BE2C (cell line): ENCODE measurements at places on chromosomes 16 and 17.

DNA sequence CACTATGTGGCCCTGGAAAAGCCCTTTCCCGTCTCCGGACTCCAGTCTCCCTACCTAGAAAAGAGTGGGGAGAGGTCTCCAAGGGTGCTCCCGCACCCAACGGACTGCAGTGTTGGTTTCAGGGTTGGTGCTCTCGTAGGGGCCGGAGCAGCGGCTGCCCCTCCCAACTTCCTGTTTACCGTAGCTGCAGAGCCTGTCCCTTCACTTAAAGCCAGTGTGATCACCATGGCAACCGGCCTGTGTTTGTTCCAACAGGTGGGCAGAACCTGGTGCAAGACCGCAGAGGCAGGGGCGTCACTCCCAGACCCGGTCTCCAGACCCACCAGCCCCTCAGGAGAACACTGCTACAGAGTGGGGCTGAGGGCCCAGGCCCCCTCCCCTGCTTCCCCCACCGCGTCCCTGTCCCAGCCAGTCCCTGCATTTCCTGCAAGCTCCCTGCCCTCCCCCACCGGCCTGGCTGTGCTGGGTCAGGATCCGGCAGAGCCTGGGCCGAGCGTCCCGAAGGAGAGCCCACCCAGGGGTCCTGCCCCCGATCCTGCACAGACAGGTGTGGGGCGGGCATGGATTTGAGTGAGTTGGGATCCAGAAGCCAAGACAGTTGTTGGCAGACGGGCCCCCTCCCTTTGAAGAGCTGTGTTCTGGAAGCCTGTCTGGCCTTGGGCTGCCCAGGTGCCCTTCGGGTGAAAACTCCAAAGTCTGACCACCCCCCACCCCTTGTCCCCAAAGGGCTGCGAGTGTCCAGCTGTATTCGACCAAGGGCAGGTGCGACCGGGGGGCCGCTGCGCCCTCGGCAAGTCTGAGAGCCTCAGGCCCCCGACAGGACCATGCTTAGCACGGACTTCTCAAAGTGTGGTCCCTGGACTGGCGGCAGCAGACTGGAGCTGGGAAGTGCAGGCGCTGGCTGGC lies 1.5 kb upstream of the BAIAP3 start:
- peak; percentile 61 for DNase-seq

DNA sequence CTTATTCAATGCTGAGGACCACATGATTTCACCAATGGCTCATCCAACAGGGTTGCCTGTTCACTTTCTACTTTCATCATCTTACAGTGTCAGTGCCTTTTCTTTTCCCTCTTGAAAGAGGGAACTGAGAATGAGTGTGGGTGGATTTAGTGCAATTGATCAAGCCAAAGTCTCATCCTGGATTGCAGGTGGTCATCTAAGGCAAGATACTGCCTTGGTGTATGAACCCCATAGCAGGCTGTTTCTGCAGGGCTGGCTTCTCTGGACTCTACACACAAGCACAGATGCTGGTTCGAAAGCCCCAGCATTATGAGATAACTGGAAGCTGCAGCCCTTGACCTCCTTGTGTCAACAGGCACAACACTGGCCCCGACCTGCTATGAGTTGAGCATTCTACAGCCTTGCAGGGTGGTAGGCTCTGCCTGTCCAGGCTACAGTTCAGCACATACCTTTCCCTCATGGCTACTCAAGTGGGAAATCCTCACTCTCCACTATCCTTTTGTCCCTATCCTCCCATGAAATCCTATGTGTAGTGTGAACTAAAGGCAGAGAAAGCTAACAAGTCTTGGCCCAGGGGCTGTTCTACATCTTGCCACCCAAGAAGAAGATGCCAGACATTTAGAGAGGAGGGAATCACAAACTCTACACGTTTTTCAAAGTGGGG lies 358.7 kb downstream of the SLC39A11 start:
- DNase-seq, result no peak

- no peak for DNase-seq
These were observed 19.0 kb upstream of the RMI2 start for GRCh38 chr16:11326084-11326736.

- peak; percentile 72 for DNase-seq
These were observed 65.2 kb downstream of the CYTH1 start for GRCh38 chr17:78716814-78717393.

GRCh38 chr17:79915850-79916430 lies 76.7 kb upstream of the CBX4 start:
- DNase-seq, result no peak
